ENCODE measurements at places on chromosomes 16 and 17.

DNA sequence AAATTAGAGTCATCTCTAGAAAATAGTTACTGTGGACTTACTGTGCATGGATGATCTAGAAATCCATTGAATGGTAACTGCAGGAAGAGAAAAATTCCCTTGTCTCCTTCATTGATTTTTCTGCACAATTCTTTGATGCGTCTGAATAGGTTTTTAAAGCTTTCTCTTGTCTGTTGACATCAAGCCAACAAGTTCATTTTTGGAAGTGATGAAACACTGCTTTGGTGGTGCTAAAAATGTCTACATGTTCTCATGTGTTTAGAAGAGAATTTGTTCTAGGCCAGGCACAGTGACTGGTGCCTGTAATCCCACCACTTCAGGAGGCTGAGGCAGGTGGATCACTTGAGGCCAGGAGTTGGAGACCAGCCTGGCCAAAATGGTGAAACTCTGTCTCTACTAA lies 57.1 kb upstream of the AXIN2 start:
- DNase-seq: no peak

DNA sequence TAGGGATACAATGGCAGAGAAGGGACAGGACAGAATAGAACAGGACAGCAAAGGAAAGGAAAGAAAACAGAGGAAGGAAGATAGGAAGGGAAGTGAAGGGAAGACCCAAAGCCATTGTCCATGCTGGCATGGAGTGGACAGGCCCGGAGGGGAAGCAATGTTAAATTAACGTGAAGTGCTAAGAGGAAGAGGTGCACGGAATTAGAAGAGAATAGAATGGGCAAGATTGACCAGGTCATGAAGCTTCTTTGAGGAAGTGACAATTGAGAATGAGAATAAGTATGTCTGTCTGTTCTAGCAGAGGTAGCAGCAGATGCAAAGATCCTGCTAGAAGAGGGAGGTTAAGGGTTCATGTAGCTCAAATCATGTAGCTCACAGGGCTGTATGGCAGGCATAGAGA lies 117.2 kb downstream of the MAF start:
- DNase-seq: no peak

GRCh38 chr16:88196471-88197400 lies 186.0 kb upstream of the ZNF469 start:
- no peak for DNase-seq

- DNase-seq: no peak
Measured at GRCh38 chr17:13503526-13503925, 98.2 kb downstream of the HS3ST3A1 start.

Measured in caudate nucleus (tissue), 63 donors.